Tibial nerve (tissue), 4 donors: ENCODE measurements at places on chromosomes 6 and 20. TPM values are rescaled to one million over a fixed set of nuclear protein-coding genes. Genes with fewer than 3 reads are reported as not detected.

DNA sequence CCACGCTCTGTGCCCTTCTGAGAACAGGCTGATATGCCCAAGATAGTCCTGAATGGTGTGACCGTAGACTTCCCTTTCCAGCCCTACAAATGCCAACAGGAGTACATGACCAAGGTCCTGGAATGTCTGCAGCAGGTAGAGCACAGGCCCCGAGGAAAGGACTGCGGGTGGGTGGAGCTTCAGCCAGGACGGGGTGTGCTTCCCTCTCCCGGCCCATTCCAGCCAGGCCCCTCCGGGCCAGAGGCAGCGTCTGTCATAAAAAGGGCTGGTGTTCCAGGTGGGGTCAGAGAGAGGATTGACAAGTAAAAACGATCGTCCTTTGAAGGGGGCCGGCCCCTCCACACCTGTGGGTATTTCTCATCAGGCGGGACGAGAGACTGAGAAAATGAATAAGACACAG lies 1.3 kb downstream of the RTEL1 start:
- DNase-seq, result no peak

DNA sequence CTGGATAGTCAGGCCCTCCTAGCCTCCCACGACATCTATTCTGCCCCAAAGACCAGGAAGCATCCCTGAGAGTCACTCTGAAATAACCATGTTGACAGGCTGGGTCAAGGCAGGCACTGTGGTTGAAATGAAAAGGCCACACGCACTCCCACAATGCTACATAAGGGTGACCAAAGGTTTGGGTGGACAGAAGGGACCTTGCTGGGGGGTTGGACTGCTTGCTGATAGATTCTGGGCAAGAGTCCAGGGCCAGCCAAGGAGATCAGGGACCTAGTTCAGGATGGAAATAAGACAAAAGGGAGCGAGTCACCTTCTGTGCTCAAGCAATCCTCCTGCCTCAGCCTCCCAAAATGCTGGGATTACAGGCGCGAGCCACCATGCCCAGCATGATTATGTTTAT lies 32.5 kb upstream of the DSN1 start:
- DNase-seq, result no peak

- no peak for DNase-seq
These were observed 148.6 kb upstream of the MLIP start for GRCh38 chr6:53962646-53963045.

DNA sequence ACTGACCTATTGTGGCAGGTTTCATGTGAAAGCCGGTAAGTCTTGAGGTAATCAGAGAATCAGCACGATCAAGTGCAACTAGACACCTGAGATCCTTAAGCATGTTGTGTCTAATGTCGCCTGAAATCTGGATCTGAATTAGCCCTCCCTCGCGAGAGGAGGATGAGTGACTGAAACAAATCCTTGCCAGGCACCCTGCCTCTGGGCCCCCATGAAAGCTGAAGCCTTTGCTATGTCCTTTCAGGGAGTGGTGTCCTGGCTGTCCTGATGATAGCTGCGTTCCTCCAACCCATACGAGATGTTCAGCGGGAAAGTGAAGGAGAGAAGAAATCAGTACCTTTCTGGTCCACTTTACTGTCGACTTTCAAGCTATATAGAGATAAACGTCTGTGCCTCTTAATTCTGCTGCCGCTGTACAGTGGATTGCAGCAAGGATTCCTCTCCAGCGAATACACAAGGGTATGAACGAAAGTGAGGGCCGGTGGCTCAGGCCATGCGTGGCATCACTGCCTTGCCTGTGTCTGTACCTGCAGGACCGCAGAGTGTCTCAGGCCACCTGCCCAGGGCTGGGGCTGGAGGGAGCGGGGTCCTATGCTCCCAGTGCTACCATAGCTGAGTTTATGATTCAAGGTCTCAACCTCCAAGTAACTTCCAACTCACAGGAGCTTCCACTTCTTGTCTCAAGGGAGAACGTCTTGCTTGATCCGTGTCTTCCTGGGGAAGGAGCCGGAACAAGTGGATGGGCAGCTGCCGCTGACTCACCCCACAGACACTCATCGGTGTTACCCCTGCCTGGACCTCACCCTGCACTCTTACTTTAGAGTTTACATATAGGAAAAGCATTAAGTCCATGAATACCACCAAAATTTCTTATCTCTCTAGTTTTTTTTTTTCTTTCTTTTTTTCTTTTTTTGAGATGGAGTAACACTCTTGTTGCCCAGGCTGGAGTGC lies 12.8 kb downstream of the UNC93A start:
- DNase-seq, result no peak

- DNase-seq, result no peak
These were observed 137.0 kb downstream of the IMPG1 start for GRCh38 chr6:75935473-75935793.

DNA sequence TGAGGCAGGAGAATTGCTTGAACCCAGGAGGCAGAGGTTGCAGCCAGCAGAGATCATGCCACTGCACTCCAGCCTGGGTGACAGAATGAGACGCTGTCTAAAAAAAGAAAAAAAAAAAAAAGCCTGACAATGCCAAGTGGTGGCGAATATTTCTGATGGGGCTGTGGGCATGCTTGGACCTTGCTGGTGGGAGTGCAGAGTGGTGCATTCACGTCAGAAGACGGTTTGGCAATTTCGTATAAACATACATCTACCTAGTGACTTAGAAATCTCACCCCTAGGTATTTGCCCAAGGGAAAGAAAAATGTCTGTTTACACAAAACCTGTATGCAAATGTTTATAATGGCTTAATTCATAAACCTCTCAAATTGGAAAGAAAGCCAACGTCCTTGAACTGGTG lies 33.6 kb downstream of the CTCFL start:
- DNase-seq, result no peak

DNA sequence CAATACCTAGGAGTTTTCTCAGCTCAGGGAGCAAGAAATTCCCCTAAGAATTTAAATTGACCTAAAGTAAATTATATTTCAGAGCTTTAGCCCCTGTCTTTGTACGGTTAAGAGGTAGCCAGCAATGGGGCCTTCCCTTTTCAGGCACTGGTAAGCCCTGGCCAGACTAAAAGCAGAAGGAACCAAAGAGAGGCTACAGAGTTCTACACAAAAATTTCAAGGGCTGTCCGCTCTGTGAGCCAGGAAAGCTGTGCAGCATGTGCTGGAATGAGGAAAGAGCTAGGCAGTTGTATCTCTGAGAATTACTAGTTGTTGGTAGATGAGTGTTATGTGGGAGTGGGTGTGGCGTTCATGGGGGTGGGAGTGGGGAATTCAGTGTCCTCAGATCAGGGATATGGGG lies 96.3 kb upstream of the MAFB start:
- no peak for DNase-seq

DNA sequence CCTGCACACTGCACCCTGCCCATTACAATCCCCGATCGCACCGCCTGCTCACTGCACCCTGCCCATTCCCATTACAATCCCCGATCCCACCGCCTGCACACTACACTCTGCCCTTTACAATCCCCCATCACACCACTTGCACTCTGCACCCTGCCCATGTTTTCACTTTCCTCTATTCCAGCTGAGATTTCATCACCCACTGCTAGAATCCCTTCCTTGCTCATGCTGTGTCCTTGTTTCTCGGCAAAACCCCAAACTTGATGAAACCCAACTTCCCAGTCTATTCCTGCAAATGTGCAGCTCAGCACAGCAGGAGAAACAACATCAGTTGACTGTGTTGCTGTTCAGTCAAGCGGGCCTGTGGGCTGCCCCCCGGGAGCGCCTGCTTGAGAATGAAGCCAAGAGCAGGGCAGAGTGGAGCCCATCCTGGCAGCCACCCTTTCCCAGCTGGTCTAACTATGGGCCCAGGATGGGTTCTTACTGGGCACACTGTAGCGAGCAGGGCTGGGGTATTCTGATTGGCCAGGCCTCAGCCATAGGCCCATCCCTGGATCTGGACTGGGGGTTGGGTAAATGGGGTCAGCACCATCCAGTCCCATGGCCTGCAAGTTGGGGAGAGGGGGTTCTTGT lies 17.2 kb downstream of the MOCS3 start:
- DNase-seq, result no peak

DNA sequence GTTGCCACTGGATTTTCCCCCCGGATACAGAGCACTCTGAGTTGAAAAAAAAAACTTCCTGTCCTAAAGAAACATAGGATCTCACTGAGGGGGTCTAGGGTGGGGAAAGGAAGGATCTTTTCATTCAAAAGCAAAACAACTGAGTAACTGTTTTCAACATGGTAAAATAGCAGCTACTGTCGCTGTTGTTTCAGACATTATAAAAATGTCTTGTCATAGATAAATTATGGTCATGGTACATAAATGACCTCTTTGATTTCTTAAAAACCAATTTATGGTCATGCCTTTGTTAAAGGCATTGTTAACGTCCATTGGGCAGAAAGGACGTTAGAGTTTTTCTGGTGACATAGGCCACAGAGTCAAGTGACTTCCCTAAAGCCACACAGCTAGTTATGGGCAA lies 180.4 kb upstream of the DTNBP1 start:
- DNase-seq, result no peak

DNA sequence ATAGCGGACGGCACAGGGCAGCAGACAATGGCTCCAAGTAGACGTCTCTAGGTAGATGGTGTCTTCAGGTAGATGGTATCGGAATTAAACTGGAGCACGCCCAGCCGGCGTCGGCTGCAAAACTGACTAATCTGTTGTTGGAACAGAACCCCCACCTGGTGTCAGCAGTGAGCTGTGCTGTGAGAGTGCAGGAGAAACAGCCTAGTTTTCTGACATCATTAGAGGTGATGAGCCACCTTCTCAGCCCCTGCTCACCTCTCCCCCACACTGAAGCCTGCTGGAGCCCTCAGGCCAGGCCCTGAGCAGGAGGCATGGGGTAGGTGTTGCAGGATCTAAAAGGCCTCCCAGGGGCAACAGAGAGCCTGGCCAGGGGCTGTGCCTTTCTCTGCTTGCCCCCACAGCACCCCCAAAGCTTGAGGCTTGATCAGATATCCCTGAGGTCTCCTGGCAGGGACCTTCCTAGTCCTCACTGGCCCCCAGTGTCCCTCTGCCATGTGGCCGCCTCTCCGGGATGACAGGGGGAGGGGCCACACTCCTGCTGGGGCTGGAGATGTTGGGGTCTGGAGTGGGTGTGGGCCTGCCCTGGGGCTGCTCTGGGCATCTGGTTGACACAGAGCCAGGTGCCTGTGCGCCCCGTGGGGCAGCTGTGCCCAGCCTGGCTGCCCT lies 6.9 kb upstream of the HELZ2 start:
- no peak for DNase-seq

DNA sequence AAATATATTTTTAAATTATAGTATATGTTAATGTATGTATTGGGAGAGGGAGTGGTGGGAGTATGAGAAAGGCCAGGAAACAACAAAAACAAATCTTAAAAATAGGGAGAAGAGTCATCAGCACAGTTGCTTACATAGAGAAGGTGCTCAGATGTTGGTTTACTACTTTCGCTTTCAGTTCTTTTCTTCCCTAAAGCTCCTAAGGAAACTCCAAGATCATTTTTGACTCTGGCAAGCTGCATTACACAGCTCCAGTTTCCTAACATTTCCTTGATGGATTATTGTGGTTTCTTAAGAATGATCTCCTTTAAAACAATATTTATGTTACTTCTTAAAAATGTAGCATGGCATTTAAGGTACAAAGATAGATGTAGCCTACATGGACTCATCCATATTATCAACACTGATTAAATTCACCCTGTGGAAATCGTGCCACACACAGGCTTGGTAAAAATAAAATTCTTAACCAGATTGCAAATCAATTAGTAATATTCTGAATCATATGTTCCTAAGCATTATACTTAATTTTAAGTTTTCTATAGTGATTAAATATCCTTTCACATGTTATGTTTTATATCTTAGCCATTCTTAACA lies 118.0 kb upstream of the MAN1A1 start:
- DNase-seq, result no peak

DNA sequence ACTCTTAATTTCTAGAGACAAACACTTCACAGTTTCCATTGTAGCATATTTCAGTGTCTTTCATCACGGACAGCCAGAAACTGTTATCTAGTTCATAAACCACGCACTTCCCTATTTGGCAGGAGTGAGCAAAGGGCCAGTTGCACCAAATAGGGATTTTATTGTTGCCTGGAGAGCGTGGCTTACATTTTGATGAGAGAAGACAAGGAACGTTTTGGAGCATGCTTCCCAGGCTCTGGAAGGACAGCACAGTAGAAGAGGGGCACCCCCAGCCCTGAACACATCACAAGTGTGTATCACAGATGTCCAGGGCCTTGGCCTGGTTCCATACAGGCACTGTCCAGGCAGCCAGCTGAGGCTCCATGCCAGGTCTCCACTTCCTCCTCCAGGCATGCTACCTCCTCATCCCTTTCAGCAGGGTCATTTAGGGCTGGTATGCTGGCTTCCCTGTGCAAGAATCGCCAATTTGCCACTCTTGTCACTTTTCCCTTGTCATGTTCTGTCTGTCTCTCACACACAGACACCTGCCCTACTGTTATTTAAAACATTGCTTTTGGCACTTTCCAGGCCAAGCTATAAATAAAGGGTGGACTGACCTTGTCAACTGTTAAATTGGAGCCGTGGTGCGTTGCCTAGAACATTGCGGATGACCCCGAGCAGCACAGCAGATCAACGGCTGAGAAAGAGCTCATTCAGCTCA lies 235.0 kb upstream of the GMDS start:
- DNase-seq, result no peak

DNA sequence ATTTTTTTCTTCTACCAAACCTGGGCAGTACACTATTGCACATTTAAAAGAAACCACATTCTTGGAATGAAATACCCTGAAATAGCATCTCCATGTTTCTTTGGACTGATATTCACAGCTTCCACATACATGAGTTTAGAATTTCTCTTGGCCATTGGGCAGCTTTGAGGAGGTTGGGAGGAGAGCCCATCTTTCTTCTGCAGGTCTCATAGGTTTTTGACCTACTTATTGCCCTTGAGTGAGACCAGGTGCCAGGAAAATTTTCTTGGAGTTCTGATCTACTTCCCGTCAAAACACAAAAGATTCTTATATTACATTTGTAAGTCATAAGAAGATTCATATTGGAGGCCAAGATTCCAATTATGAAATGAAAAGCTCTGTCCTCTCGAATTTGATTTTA lies 212.0 kb downstream of the IBTK start:
- DNase-seq, result no peak

Gene COL20A1
- total RNA-seq, result 0.20 TPM

Gene NXT1
- total RNA-seq, result 29.4 TPM

Gene ENPP5
- total RNA-seq, result 0.39 TPM

Gene AIF1
- total RNA-seq, result 66.3 TPM

Gene PRL
- total RNA-seq, result not detected

Gene GLP1R
- total RNA-seq, result 2.0 TPM
